ENCODE measurements at places on chromosomes 12 and 14.

DNA sequence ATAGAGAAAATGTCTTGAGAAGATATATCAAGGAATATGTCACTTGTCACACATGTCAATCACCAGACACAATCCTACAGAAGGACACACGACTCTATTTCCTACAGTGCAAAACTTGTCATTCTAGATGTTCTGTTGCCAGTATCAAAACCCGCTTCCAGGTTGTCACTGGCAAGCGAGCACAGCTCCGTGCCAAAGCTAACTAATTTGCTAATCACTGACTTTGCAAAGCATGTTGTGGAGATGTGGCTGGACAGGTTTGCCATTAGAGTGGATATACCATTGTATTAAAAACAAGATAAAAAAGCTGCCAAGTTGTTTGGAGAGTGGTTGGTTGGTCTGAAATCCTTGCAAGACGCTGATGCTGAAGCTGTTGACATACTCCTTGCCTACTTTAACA is 7.9 kb upstream of the SGPP1 start:
- DNase-seq: no peak

GRCh38 chr12:104657726-104658484 is 201.2 kb downstream of the CHST11 start:
- no peak for DNase-seq

DNA sequence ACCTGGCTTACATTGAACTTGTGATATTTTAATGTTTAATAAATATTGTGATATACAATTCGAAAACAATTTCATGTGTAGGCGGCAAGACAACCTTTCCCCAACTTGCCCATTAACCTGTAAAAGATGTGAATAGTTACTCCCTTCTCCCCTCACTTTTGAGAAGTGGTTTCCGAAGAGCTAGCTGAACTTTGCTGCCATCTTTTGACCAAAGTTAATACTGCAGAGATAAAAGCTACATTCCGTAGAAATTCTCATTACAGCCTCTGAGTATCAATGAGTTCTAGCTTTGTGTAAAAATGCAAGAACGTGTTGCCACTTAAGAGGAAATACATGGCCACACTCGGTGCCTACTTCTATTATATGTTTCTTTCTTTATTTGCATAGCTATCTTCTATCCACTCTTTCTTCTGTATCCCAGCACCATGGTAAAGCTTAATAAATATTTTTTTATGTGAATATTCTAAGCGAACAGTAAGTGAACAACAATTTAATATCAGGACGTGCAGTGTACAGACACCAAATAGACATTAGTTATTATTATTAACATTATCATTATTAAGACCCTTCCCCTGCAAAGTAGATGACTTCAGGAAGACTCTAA is 105.1 kb upstream of the TMEM260 start:
- no peak for DNase-seq

DNA sequence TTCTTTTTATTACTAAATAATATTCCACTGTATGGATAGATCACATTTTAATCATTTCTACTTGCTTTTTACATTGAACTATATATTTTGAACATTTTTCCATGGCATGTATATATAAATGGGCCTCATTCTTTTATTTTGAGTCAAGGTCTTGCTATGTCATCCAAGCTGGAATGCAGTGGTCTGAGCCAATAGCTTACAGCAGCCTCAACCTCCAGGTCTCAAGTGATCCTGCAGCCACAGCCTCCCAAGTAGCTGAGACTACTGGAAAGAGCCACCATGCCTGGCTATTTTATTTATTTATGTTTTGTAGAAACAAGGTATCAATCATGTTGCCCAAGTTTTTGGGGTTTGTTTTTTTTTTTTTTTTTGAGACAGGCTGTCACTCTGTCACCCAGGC is 7.6 kb downstream of the FCF1 start:
- no peak for DNase-seq

DNA sequence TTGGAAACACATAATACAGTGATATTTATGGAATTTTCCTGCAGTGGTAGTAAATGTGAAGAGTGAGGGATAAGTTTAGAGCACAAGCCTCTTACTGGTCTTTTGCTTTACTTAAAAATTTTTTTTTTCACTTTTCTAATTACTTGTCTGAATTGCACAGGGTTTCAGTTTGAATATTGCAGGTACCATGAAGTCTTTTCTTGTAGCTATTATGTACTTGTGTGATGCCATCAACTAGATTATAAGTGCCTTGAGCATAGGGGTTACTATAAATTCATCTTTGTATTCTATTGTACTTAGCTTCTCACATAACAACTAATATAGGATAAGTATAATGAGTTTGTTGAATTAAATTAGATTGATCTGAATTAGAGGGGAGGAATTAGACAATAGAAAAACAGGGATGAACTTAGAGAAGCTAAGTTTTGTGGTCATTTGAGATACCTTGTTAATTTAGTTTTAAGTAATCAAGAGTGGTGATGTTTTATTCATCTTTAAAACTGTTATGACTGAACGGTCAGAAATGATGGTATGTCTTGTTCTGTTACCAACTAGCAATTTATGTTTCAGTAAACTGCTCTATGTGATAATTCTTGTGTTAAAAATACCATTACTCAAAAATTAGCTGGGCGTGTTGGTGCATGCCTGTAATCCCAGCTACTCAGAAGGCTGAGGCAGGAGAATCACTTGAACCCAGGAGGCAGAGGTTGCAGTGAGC is 42.1 kb downstream of the CCDC91 start:
- no peak for DNase-seq

GRCh38 chr12:5013266-5013730 is 30.4 kb upstream of the KCNA5 start:
- no peak for DNase-seq

DNA sequence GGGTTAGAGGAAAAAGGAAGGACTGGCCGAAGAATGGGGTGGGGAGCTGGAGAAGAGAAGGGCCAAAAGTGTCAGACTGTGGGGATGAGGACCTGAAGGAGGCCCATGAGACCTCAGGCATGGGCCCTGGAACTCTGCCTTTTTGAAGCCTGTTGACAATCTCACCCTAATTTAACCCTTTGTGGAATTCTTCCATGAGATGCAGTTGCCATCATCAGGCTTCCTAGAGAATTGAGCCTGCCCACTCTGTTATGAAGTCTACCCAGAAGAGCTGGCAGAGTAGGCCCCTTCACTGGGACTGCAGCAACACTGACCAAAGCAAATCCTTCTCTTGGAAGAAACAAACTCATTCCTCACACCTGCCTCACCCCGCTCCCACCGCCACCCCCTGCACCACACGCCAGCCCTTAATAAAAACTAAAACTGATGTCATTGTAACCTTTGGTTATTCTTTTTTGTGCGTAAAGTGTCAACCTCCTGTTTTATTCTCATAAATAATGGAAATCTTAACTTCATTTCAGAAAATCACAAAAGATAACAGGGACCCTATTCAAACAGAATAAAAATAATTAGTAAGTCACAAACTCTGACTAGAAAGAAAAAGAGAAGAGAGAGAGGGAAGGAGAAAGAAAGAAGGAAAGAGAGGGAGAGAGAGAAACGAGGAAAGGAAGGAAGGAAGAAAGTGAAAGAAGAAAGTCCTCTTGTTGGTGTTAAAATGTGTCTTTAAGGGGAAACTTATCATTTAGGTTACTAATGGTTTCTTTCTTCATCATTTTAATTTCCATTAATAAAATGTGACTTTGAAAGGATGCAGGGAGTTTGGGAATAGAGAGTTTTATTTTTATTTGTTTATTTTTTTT is 61.3 kb downstream of the CRADD start:
- DNase-seq: no peak

GRCh38 chr14:53151523-53152183 is 1.5 kb downstream of the DDHD1 start:
- DNase-seq: no peak

DNA sequence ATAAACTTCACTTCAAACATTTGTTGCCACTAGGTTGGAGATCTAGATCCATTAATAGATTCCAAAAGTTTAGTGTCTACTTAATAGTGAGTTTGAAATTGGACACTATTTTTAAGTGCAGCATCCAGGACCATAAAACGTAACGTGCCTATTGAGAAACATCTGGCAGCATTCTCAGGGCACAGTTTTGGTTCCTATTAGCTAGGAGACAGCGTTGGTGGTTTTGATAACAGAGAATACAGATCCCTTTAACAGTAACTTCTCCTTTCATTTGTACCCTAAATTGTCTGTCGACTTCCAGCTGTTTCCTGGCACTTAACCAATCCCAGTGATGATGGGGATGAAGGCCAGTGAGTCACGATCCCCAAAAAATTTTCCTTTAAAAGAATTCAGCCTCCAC is 25.8 kb downstream of the KCNK10 start:
- DNase-seq: no peak

GRCh38 chr12:67578976-67579661 is 69.4 kb upstream of the DYRK2 start:
- DNase-seq: no peak

- DNase-seq: no peak
Observed at GRCh38 chr12:130831876-130832405, 7.1 kb downstream of the STX2 start.

DNA sequence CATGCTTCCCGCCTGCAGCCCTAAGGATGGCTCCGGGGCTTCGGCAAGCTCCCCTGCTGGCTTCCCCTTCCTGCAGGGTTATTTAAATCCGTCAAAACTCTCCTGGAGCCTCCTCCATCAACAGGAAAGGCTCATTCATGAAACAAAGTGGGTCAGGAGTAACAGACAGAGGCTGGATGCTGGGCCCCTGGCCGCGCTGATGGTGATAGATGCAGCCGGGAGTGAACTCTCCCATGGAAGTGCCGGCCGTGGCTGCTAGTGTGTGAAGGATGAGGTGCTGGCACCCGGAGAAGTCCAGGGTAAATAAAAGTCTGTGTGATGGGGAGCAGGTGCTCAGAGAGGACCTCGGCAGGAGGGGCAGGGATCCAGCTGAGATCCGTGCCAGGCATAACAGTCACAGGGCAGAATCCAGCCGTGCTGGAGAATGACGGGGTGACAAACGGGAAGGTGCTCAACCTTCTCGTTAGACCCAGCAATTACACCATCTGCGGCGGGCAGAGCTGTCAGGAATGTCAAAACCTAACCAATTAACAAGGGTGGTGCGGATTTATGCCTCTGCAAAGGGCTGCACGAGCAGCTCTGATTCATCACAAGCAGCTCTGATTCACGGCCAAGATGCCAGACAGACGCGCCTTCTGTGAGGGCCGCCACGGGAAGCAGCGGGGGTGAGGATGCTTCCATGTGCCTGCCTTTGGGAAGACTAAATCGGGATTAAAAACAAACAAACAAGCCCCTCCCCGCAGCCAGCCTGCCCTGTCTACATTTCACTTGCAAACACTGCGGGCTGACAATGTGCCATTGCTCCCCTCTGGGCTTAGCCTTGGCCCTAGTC is 55.6 kb downstream of the SYNE3 start:
- DNase-seq: no peak

- no peak for DNase-seq
Observed at GRCh38 chr12:105205322-105206048, 30.5 kb downstream of the APPL2 start.

- DNase-seq: no peak
Observed at GRCh38 chr14:21326972-21327371, 47.1 kb downstream of the RPGRIP1 start.

- no peak for DNase-seq
Observed at GRCh38 chr12:67299926-67300325, 30.8 kb downstream of the CAND1 start.

GRCh38 chr14:93619176-93619793 is 169.0 kb downstream of the PRIMA1 start:
- no peak for DNase-seq

GRCh38 chr12:132259364-132259871 is 70.0 kb downstream of the GALNT9 start:
- no peak for DNase-seq

- DNase-seq: no peak
Observed at GRCh38 chr14:23550131-23550811, 1.3 kb downstream of the ZFHX2 start.

GRCh38 chr14:47596232-47596631 is 79.2 kb downstream of the MDGA2 start:
- DNase-seq: no peak
